Activated CD8-positive, alpha-beta memory T cell treated with anti-CD3 and anti-CD28 coated beads for 48 hours (primary cell): ENCODE measurements at places on chromosomes 11 and 22.
A peak's percentile ranks its signal among the peaks of the same experiment; 100 is the strongest.

DNA sequence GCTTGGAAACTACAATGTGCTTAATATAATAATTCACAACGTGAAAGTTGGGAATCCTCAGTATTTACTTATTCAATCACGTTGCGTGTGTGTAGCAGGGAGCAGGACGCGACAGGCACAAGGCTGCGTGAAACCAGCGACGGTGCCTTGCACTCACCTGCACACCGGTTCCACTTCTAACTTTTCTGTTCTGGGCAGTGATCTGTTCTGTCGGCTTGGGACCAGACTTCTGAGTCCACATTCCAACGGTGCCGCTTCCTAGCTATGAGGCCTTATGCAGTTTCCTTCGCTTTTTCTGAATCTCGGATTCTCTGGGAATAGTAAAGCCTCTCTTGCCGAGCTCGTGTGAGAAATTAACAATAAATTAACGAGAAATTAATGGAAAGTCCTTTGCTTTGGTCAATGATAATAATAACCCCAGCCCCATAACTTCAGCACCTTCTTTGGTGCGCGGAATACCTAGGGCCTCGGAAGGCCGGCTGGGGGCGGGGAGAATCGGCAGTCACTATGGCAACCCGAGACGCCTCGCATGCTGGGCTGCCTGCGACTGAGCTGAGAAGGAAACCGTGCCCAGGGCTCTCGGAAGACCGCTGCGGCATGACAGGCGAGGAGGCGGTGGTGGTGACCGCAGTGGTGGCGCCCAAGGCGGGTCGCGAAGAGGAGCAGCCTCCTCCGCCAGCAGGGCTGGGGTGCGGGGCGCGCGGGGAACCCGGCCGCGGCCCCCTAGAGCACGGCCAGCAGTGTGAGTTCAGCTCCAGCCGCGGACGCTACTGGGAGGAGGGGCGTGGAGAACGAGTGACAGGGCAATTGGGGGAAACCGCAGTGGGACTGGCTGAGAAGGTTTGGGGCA, at the start of gene C11orf97:
Gene C11orf97 (plus strand): TSS at position 530 of the 850 bp plus-strand sequence. CDS start 68 bp downstream, at position 598.
- DNase-seq: peak; percentile 29

DNA sequence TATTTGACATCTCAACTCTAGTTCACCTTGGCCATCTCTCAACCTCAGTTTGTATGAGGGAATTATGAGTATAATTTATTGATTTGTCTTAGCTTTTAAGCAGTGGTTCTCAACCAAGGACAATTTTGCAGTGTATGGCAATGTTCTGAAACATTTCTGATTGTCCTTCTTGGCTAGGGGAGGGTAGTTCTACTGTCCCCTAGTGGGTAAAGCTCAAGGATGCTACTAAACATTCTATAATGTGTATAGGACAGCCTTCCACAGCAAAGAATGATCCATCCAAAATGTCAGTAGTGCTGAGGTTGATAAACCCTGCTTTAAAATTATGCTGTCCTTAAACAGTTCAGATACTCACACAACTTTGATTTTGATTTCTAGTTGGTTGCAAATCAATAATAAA, 78.1 kb upstream of the ALKBH3 start:
- DNase-seq: no peak

- DNase-seq: no peak
Observed at GRCh38 chr11:62647609-62648005, 1.2 kb upstream of the GANAB start.

DNA sequence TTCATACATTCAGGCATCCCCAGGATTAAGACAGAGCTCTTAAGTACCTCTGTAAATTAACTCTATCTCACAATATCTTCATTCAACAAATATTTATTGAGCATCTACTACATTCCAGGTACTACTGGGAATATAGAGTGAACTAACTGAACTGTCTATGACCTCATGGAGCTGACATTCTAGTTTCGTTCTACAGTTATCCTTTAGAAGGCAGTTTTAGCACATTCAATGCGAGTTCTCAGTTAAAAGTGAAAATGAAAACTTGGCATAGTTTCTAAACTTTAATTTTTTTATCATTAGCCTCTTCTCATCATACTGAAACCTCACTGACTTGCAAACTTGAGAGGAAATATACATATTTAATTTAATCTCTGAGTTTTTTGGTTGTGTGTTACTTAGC, 10.7 kb upstream of the MS4A6E start:
- no peak for DNase-seq

DNA sequence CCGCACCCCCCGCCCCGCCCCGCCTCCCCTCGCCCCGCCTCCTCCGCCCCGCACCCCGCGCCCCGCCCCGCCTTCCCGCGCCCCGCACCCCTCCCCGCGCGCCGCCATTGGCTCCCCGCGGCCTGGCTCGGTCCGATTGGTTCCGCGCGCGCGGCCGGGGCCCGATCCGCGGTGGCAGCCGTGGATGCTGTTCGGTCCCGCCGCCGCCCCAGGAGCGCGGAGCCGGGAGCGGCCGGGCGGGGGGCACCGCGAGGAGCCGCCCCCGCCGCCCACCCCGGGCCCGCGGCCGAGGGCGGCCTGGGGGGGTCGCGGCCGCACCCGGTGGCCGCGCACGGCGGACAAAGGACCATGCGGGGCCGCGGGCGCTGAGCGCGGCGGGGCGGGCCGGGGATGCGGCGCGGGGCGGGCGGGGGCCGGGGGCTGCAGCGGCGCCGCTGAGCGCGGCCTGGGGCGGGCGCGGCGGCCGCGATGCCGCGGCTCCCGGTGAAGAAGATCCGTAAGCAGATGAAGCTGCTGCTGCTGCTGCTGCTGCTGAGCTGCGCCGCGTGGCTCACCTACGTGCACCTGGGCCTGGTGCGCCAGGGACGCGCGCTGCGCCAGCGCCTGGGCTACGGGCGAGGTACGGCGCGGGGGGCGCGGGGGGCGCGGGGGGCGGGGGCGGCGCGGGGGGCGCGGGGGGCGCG, at the start of gene B4GALNT4:
Gene B4GALNT4 (plus strand): TSS at position 164 of the 683 bp plus-strand sequence. CDS start 305 bp downstream, at position 469.
- DNase-seq: no peak

DNA sequence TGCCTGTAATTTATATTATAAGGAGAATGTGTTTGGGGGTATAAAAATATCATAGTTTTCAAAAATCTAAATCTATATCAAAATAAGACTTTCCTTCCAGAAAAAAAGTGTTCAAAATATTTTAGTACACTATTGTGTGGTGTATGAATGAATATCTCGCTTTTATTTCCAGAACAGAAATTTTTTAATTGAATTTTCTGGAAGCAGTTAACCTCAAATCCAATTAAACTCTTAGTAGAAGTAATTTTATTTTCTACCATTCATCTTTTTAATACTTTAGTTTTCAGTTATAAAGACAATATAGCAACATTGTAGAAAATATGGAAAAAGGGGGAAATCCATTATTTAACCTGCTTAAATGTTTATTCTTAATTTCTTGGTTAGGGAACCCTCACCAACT, 58.7 kb downstream of the ACER3 start:
- no peak for DNase-seq

GRCh38 chr22:47043835-47044721, 281.6 kb downstream of the TBC1D22A start:
- DNase-seq: no peak
